Activated CD4-positive, alpha-beta T cell treated with anti-CD3 and anti-CD28 coated beads for 24 hours (primary cell): ENCODE measurements at places on chromosomes 2 and 18.

DNA sequence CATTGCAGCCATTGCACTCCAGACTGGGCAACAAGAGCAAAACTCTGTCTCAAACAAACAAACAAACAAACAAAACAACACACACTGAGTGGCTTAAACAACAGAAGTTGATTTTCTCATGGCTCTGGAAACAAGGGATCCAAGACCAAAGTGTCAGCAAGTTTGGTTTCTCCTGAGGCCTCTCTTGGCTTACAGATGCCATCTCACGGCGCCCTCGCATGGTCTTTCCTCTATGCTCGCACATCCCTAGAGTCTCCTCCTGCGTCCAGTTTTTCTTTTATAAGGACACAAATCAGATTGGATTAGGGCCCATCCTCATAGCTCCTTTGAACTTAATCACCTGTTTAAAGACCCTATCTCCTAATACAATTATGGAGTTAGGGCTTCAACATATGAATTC, 133.4 kb upstream of the LRRTM1 start:
- DNase-seq, result no peak

DNA sequence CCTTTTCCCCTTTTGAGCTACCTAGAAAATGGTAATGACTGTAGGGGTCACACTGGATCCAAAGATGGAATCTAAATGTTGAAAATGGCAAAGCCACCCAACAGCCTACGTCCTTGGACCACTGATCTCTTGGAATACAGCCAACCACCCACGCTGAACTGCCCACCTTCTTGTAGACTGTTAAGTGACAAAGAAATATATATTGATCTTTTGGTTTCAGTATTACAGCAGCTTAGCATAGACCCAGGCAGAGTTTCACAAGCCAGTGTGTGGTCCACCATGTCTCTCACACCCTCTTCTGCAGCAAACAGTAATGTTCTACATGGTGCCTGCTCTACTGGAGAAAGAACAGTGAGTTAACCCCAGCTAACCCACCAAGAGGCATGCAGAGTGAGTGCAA, 20.2 kb downstream of the CACNB4 start:
- DNase-seq, result no peak

DNA sequence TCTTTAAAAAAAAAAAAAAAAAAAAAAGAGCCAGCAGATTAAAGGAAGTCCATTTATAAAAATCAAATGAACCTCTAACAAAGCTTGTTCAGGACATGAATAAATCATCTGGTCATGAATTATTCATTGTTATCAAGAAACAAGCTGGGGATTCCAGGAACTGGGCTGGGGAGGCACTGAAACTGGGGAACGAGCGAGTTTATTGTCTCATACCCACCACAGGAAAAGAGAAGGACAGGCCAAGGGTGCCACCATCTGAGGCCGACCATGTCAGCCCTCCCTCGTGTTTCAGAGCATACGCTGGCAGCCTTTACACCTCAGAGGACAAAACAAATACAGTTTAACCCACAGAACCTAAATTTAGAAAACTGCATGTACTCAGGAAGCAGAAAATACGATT, 164.2 kb downstream of the VWC2L start:
- DNase-seq, result no peak

DNA sequence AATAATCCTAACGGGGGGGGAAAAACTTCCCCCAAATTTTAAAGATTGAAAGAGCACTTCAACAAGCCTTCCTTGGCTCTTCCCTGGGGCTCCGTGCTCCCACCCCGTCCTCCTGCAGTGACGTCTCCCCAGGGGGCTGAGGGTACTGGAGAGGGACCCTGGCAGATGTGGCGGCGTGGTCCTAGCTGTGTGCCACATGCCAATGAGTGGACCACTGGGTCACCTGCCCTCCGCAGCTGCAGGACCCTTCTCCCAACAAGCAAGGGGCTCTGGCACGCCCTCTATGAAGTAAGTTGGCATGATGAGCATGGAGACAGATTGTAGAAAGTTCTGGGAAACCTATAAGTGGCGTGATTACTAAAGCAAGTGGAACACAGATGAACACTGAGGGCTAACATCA, 46.7 kb downstream of the PXDN start:
- DNase-seq, result no peak

- DNase-seq, result peak; percentile 32
These were observed 475 bp downstream of the B3GNT2 start for GRCh38 chr2:62196278-62196901.

DNA sequence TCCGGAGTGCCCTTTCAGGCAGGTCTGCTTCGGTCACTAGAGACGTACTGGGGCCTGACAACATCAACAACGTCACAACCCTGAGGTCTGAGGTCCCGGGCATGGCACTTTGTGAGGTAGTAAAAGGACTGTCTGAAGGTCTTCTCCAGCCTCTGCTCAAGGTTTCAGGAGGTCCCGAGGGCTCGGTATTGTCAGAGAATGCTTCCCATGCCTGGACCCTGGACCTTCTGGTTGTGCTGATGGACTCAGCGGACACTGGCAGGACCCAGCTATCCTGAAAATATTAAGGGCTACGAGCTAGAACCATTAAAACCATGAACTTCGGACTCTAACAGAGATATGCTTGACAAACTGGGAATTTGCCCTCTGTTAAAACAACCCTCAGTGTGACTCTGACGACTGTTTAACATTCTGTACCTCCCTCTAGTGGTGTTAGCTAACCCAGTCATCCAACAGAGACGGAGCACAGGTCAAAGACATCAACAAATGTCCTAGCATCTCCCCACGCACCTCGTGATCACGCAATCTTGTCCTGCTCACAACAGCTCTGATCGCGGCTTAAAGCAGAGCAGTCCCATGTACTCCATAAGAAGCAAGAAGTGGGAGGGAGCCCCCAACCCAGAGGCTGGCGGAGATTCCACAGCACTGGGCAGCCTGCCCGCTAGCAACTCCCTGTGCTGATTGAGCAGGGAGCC, 96.5 kb downstream of the CCDC93 start:
- no peak for DNase-seq

DNA sequence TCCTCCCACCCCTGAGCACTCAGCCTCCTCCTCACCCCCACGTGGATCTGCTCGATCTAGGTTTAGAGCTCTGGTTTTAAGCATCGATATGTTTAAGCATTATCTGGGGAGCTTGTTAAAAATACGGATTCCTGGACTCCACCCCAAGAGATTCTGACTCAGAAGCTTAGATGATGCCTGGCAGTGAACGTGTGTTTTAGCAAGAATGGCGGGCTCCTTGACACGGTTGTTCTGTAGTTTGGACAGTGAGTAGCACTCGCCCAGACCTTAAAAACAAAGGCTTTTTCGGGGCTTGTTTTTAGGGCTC, 47.3 kb downstream of the LDLRAD4 start:
- DNase-seq, result no peak

GRCh38 chr18:37179384-37179783, 350.5 kb downstream of the KIAA1328 start:
- DNase-seq, result no peak

- no peak for DNase-seq
These were observed 65.1 kb downstream of the MAP4K4 start for GRCh38 chr2:101762451-101763171.

GRCh38 chr2:83953697-83954096, 505.4 kb downstream of the SUCLG1 start:
- DNase-seq, result no peak
